Activated T-cell treated with anti-CD3 and anti-CD28 coated beads, Interleukin-2, amount 50 U/mL, for 4 hours (primary cell): ENCODE measurements at places on chromosomes 3 and 15.
A peak's percentile ranks its signal among the peaks of the same experiment; 100 is the strongest.

GRCh38 chr15:79261836-79262235 lies 20.7 kb upstream of the ANKRD34C start:
- DNase-seq, result no peak

DNA sequence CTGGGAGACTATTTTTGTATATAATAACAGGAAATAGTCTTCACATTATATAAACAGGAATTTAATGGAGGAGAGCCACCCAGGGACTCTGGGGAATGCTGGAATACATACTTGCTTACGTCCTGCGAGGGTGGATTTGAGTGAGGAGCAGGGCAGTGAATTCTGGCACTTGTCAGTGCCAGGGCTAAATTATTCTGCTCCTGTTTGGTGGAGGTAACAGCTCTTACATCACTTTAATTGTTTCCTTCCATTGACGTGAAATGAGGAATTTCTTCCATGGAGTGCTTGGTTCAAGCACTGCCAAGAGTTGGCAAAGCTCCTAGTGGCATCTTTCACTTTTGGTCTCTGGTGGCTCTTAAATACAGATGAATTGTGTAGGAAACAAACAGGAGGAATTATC lies 94.1 kb upstream of the GOLGA8J start:
- no peak for DNase-seq

DNA sequence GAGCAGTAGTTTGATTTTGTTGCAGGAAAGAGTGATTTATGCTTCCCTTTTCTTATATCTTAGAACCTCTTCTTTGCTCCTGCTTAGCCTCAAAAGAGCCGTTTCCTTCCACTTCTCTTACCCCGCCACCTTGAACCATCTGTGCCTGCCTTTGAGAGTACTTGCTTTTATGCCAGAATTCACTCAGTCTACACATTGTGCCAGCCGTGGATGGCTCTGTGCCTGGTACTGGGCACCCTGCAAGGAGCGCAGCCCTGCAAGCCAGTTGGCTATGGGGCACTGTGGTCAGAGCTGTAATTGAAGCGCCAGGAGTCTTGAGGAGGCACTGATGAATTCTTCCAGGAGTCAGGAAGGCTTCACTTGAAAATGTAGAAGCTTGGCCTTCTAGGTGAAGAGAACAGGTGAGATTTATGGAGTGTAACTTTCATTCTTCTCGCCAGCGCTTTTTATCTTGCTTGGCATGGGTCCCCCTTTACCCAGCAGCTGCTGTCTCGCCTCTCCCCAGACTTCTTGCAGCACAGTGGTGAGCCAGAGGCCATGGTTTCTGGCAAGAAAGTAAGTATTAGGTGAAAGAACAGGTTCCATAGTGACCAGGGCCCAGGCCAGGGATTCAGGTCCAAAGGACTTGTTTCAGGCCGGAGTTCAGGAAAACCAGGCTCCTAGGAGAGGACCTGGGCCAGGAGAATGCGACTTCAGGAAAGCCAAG lies 4.9 kb downstream of the TMED3 start:
- DNase-seq, result no peak

DNA sequence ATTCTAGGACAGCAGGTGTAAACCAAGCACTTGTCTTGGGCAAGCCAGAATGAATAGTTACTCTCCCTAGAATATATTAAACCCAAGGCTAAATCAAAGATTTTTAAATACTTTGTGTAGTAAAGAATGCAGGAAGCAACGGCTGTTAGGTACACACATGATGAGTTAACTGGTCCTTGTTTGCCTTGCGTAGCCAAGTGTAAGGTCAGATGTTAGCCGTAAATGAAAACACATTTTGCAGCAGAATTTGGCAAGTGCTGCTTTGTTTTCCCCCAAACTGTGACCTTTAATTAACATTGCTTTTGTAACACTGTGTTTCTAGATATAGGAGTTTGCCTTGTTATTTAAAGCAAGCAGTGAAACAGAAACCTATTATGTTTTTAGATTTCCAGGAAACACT lies 368.7 kb downstream of the IL5RA start:
- no peak for DNase-seq

DNA sequence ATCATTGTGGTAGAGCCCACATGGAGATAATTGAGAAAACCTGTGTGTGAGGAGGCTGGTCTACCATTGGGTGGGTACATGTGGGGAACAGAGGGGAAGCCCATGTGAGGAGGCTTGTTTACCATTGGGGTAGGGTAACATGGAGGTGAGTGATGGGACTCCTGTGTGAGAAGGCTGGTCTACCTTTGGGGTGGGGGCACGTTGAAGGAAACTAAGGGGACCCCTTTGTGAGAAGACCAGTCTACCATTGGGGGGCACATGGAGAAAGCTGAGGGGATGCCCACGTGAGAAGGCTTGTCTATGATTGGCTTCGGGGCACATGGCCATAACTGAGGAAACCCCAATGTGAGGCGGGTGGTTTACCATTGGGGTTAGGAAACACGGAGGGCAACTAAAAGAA lies 158.5 kb downstream of the FBLN2 start:
- no peak for DNase-seq

DNA sequence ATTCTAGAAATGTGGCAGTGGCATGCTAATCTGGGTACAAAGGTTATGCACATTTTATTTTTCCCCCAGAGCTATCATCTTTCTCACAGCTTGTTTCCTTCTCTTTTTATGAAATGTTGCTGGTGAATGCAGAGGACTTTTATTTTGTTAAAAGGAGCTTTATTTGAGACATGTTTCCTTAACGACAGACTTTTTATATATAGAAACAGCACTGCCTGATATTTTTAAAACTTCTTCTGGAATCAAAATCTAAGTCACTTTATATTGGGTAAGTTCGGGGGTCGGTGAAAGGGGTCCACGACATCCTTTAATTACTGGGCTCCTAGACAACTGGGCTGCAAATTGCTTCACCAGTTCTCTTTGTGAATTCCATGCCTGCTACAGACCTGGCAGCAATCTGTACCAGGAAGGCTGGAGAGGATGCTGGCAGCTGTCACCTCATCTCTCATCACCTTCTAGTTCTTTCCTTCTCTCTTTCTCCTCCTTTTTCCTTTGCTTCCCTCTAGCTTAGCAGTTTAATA lies 464.7 kb downstream of the PDCD6IP start:
- DNase-seq, result no peak

- DNase-seq, result peak; percentile 15
Measured at GRCh38 chr3:179147514-179147872, 664 bp upstream of the PIK3CA start.

DNA sequence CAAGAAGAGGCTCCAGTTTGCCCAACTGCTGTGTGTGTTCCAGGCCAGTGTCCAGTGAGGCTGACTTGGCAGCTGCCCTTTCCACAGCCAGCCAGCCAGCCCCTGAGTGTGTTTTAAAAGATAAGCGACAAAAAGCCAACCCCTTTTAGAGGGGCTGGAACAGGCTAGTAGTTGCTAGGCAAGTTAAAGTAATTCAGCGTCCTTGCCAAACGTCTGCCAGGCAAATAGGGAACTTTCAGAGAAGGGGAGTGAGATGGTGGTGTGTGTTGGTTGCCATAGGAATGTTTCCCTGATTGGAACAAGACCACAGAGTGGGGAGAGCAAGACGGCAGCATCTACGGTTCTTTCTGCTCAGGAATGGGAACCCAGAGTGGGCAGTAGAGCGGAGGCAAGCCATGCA lies 86.3 kb downstream of the TMEM108 start:
- no peak for DNase-seq

DNA sequence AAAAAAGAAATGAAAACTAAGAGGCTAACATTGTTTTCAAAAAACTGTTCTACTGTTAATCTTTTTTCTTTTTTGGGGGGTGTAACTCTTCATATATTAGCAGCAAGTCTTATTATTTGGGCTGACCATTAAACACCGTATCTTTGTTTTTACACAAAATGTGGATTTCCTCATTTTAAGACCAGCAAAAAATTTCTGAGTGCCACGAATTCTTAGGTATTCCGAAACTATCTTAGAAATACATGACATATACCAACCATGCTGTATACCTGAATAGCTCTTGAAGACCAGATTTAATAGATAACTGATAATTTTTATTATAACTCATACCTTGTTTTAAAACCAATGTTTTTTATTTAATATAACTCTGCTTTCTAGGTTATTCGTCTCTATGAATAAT lies 620 bp upstream of the TTC23 start:
- no peak for DNase-seq

DNA sequence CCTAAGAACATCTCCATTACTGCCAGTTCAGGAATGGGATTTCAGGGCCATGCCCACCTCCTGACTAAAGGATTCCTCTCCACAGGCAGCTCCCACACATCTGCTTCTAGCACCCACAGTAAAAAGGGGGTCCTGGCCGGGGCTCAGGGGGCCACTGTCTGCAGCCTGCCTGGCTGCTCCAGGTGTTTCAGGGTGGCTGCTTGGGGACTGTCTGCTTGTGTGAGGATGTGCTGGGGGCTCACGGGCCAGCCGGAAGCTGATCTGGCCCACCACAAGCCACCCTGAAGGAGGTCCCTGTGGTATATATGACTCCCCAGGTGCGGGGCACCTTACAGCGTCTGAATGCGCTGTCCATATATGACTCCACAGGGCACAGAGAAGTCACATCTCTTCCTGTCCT lies 135.4 kb downstream of the NSMCE3 start:
- DNase-seq, result no peak
